ENCODE measurements at places on chromosomes 6 and 20. TPM values are rescaled to one million over a fixed set of nuclear protein-coding genes. Genes with fewer than 3 reads are reported as not detected.

Gene CAP2
- 2.7 TPM for total RNA-seq

Gene CLVS2
- total RNA-seq = not detected

Gene F13A1
- total RNA-seq = not detected

Gene CST5
- total RNA-seq = not detected

Gene PTK6
- total RNA-seq = not detected

Gene TP53INP2
- total RNA-seq = 5.8 TPM

Gene HIVEP2
- total RNA-seq = 4.5 TPM

Gene UBD
- not detected for total RNA-seq

Gene GZF1
- total RNA-seq = 15.6 TPM

Gene ZFP57
- not detected for total RNA-seq

Gene NKAPL
- total RNA-seq = 1.3 TPM

Gene SLC22A2
- total RNA-seq = not detected

Gene CST8
- not detected for total RNA-seq

Gene MYLK4
- under 0.01 TPM for total RNA-seq

Gene SALL4
- 1.5 TPM for total RNA-seq

Gene CDH4
- 10.8 TPM for total RNA-seq

Gene HLA-DMB
- not detected for total RNA-seq

Gene FGD2
- total RNA-seq = not detected

Gene OTOR
- total RNA-seq = not detected

Gene NMBR
- total RNA-seq = 0.15 TPM

Gene SLC12A5
- not detected for total RNA-seq

Gene ADGB
- total RNA-seq = not detected

Gene C6orf118
- total RNA-seq = not detected

Gene ASCC3
- total RNA-seq = 31.6 TPM

Gene C20orf202
- total RNA-seq = not detected
